ENCODE measurements at places on chromosomes 5 and 9.

DNA sequence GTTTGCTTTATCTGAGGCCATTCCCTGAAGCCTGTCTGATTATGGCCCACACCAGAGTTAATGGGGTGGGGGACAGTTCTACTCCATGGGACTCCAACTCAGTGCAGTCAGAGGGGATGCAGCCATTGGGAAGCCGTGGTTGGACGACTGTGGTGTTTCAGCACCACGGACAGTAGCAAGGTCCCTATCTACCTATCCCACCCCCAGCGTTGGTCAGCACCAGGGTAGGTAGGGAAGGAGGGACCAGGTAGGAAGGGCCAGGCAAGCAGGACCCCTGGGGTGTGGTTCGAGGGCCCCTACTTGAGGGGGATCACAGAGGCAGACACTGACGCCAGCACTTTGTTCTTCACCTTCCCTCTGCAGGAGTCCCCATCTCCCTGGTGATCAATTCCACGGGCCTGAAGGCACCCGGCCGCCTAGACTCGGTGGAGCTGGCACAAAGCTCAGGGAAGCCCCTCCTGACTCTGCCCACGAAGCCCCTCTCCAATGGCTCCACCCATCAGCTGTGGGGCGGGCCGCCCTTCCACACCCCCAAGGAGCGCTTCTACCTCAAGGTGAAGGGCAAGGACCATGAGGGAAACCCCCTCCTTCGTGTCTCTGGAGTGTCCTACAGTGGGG, 33.2 kb downstream of the HMCN2 start:
- no peak for DNase-seq

- DNase-seq, result no peak
Observed at GRCh38 chr5:87650284-87650683, 237.6 kb upstream of the CCNH start.

GRCh38 chr5:76831110-76831452, 12.3 kb downstream of the F2RL1 start:
- DNase-seq, result no peak

GRCh38 chr9:91386765-91387164, 25.0 kb upstream of the AUH start:
- no peak for DNase-seq

DNA sequence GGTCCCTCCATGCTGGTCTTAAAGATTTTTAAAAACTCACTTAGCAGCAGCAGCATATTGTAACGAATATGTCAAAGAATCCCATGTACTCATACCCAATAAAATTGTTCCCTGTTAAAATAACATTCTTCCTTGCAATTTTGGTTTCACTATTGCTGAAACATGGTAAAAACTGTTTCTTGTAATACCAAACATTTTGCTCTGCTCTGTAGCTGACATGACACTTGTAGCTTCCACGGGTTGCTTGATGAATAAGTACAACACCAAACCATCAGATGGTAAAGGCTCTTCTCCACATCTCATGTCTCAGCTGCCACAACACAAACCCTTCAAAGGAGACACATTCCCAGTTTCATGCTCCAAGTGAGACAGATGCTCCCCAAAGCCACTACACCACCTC, 180.7 kb upstream of the PTGER4 start:
- DNase-seq, result no peak

DNA sequence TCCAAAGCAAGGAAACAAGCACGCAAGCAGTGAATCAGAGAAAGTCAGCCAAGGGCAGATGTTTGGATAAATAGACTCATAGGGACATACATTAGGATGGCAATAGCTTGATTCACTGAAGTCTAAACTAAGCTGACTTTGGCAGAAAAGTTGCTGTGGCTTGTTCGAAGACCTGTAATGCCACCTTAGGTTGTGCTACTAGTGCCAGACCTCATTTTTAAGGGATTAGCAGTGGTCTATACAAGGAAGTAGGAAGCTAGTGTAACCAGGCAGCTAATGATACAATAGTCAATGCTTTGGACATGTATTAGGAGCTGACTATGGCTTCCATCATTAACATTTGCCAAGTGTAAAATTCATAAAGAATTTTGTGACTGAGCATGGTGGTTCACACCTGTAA, 63.1 kb downstream of the FCHO2 start:
- DNase-seq, result no peak

GRCh38 chr5:100768221-100768620, 134.9 kb downstream of the ST8SIA4 start:
- DNase-seq, result no peak

DNA sequence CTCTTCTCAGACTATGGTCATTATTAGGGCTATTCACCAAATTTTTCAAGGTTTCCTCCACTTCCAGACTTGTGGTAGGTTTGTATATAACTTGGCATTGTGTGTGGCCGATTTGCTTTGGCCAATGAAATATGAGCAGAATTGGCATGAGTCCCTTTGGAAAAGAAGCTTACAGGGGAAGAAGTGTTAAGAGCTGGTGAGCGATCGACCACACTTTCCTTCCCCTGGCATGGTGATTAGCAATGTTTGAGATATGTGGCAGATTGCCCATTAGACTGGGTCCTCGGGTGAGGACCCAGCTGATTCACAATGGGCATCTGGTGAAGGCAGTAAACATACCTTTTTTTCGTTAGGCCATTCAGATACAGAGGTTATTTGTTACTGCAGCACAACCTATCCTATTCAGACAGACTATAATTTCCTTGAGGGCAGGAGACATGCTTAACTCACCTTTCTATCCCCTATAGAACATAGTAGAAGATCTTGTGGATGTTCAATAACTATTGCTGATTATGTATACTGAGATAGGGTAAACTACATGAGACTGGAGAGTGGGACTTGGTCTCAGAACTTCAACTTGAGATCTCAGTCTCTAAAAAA, 62.8 kb upstream of the KLF9 start:
- DNase-seq, result no peak

DNA sequence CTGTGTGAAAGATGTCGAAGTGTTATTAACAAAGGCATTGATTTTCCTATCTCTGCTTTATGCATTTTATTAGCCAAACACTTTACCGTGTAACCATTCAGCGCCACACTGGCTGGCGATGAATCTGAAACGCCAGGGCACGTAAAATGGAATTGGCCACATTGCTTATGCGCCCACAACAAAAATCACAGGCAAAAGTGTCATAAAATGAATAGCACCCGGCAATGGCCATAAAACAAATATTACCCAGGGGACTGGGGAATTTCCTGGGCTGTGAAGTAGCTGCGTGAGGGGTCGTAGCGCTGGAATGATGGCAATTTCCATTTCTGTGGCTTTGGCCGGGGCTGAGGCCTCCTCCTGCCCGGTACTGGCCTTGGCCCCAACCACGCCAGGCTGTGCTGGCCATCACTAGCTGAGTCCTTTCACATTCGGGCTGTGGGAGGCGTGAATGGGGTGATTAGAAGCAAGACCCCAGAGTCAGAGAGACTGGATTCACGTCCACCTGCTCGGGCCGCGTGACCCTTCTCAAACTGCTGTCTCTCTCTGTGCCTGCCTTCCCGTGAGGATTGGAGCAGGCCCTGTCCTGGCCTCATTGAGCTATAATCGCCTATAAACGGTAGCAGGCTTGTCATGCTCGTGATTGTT, 254.5 kb downstream of the PBX3 start:
- no peak for DNase-seq

GRCh38 chr5:75964008-75964407, 119.2 kb upstream of the SV2C start:
- DNase-seq, result no peak

- DNase-seq, result no peak
Observed at GRCh38 chr5:82821846-82822633, 255.2 kb downstream of the TMEM167A start.

GRCh38 chr9:110291921-110292557, 35.7 kb upstream of the TXN start:
- DNase-seq, result no peak

DNA sequence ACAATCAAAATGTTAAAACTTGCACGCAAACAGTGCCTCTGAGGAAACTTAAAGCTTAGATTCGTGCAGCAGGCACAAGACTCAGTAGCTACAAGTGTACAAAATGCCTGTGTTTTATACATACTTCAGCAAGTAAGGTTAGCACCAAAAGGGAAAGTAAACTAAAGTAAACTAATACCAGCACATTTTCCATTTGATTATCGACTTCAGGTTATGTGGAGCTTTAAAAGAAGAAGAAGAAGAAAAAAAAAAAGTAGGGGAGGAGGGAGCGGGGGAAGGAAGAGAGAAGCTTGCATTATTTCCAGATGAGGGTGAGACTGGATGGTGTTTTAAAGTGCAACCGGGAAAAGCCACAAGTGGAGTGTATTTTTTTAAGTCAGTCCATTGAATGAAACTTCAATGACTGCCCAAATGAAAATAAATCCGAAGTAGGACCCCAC, 596 bp upstream of the ADAMTS6 start:
- no peak for DNase-seq

DNA sequence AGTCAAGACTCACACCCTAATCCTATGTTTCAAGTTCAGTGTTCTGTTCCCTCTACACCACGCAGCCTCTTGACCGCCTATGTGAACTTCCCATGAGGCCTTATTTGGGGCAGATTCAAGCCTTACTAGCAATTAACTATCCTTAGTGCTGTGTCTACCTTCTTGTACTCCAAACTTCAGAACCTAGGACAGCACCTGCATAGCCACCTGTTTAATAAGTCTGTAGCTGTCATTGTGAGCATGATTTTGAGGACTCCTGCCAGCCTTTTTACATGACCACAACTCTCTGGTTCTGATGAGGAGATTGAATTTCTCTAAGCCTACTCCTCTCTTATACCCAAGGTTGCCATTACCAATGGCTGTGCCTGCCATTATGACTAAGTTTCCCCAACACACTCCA, 50.8 kb upstream of the PCSK1 start:
- DNase-seq, result peak; percentile 74

DNA sequence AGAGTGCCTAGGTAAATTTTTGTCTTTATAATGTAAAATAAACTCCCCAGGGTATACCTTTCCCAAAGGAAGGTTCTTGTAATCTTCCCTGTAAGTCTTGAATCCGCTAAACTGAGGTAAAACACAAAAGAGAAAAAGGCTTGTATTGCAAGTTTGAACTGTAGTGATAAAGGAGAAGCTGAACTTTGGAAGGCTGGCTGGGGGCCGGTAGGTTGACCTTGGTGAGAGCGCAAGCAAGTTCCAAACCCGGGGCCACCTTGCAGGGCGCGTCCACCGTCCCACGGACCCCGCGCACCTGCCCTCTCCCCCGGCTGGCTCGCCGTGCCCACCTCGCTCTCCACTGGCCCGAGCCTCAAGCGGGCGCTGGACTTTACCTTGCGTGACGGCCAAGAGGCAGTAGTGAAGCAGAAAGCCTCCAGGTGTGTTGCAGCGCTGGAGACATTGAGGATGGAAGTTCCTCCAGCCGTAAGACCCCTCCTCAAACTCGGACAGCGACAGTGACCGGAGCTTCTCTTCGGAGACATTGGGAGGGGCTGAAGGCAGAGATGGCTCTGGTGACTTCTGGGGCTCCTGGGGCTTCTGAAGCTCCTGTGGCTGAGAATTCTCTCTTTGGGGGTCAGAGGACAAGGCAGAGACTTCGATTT, 428 bp downstream of the SLCO4C1 start:
- no peak for DNase-seq

GRCh38 chr9:136865041-136865767, 904 bp downstream of the EDF1 start:
- DNase-seq, result no peak

GRCh38 chr9:134969156-134970045, 51.7 kb upstream of the FCN1 start:
- DNase-seq, result no peak

DNA sequence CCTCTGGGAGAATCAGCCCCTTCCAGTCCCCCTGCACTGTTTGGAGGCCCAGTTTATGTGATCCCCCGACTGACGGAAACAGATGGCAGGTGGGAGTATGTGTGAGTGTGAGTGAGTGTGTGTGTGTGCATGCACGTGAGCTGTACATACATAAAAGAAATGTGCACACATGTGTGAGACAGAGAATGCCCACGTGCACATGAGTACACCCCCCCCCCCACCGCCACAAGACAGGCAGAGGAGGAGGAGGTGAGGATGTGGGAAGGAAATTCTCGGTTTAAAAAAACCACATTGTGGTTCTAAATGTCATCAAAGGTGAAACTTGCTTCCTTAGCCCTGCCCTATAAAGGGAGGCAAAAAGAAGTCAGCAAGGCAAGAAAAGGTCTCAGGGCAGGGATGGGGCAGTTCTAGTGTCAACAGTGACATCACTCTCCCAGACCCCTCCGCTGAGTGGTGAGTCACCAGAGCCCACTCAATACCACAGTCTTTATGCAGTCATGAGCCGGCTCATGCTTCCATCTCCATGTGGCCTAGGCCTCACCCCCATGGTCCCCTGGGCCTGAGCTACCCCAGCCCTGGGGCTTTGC, 79.2 kb upstream of the HSPA9 start:
- DNase-seq, result no peak

GRCh38 chr5:103617090-103617489, 54.5 kb upstream of the NUDT12 start:
- DNase-seq, result no peak

- DNase-seq, result no peak
Observed at GRCh38 chr5:107634981-107635848, 35.5 kb downstream of the EFNA5 start.

- DNase-seq, result no peak
Observed at GRCh38 chr5:107147589-107147988, 523.1 kb downstream of the EFNA5 start.

- DNase-seq, result no peak
Observed at GRCh38 chr5:33854733-33855151, 37.0 kb downstream of the ADAMTS12 start.

DNA sequence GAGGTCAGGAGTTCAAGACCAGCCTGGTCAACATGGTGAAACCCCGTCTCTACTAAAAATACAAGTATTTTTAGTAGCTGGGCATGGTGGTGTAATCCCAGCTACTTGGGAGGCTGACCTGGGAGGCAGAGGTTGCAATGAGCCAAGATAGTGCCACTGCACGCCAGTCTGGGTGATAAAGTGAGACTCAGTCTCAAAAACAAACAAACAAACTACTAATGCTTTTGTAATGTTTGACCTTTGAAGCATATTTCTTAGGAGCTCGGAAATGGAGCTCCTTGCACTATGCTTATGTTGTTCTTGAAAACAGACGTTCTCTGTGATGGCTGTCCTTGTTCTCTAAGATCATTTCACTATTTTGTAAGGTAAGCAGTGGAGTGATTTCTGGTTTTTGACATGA, 6.0 kb downstream of the F2RL2 start:
- DNase-seq, result no peak

- DNase-seq, result no peak
Observed at GRCh38 chr5:72841756-72842535, 25.5 kb downstream of the TNPO1 start.

Data from DMS 273 treated with DMSO at 0.1 percent for 48 hours (cell line).